ENCODE measurements at places on chromosomes 2 and 18.

- H3K27ac ChIP-seq = no peak overlapping the region
- no peak overlapping the region for H3K4me3 ChIP-seq
- no peaks in the 10 kb centered on the region for H3K36me3 ChIP-seq
- H3K27me3 ChIP-seq = peaks cover 18% of the 10 kb centered on the region
- DNase-seq = no peak
- H3K4me1 ChIP-seq = peaks cover 10% of the 10 kb centered on the region
These were observed 110.3 kb downstream of the SP3 start for GRCh38 chr2:173854840-173855239.

DNA sequence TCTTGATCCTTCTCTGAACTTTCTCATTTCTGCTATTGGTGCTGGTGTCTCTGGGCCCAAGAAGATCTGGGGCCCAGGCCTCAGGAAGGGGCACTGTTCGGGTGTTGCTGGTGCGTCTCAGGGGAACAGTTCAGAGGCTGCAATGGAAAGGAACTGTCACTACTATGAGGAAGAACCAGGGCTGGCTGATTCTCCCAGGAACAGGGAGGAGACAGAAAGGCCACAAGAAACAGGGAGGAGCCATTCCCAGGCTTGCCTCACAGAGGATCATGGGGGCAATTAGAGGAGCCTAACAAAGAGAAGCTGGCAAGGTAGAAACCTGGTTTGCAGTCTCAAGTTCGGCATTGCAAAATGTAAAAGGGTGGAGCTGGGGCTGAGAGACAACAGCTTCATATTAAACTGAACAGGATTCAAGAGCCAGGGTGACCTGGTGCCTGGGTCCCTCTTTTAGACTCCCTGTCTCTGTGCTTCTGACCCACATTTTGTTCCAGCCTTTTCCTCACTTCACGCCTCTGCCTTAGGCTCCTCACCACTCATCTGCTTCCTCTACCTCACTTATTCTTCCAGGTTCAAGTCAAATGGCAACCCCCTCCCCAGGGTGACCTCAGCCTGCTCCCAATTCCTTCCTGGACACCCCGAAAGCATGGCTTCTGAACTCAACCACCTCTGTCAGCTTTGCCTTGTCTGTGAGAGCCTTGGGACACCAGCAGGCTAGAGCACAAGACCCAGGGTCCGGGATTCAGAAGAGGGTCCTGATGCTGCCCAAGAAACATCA lies 58.4 kb downstream of the GYPC start:
- no peaks in the 10 kb centered on the region for H3K4me1 ChIP-seq
- H3K27me3 ChIP-seq = peaks cover 15% of the 10 kb centered on the region
- no peaks in the 10 kb centered on the region for H3K36me3 ChIP-seq
- H3K27ac ChIP-seq = no peak overlapping the region
- no peak overlapping the region for H3K4me3 ChIP-seq

DNA sequence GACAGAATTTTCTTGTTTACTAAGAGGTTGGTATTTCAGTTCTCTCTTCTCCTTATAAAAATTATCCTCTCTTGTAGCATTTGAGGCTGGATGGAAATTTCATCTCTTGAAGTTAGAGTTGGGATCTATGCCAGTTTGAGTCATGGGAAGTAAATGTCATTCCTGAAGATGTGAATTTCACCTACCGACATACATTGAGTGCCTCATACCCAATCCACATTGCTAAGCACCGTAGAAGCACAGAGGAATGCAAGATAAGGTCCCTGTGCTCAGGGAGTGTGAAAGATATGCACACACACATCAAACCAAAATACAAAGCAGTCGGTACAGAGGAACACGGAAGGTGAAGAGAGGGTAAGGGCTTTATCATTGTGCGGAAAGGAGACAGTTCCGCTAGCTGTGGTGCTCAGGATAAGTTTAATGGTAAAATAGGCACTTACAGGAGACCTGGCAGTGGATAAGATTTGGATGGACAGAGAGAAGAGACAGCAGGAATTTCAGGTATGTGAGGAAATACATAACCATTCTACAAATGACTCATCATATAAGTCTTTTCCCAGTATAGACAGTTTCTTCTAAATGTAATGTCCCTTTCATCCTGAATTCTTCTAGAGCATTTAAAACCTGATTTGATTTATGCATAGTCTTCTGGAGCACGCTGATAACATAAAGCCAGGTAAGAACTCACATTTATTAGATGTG lies 205.3 kb upstream of the ST6GAL2 start:
- no peak overlapping the region for H3K27ac ChIP-seq
- H3K4me1 ChIP-seq = no peaks in the 10 kb centered on the region

DNA sequence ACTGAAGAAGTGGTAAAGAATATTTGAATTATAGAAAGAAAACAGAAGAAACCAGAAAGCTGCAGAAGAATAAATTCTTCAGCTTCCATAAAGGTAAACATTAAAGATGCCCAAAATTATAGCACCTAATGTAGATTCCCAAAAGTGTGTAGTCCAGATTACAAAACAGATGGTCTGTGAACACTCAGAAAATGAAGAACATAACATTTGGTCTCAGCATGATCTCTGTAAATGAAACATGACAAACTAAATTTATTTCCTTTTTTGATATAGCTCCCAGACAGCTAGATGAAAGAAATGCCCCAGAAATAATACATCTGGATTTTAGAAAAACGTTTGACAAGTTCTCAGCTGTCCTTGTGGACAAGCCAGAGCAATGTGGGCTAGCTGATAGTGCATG lies 794.2 kb upstream of the NXPH2 start:
- no peaks in the 10 kb centered on the region for H3K4me1 ChIP-seq
- DNase-seq = no peak
- H3K27ac ChIP-seq = no peak overlapping the region
- H3K36me3 ChIP-seq = no peaks in the 10 kb centered on the region
- no peaks in the 10 kb centered on the region for H3K27me3 ChIP-seq

- no peak for DNase-seq
- H3K4me1 ChIP-seq = no peaks in the 10 kb centered on the region
- no peaks in the 10 kb centered on the region for H3K36me3 ChIP-seq
These were observed 923.8 kb downstream of the LRP1B start for GRCh38 chr2:141207036-141207385.

- H3K4me1 ChIP-seq = no peaks in the 10 kb centered on the region
- H3K36me3 ChIP-seq = no peaks in the 10 kb centered on the region
- H3K27me3 ChIP-seq = peaks cover 26% of the 10 kb centered on the region
- no peak overlapping the region for H3K4me3 ChIP-seq
- no peak for DNase-seq
- H3K27ac ChIP-seq = no peak overlapping the region
These were observed 29.2 kb upstream of the ZDBF2 start for GRCh38 chr2:206245265-206245672.
